ENCODE measurements at places on chromosomes 5 and 9. TPM values are rescaled to one million over a fixed set of nuclear protein-coding genes. Genes with fewer than 3 reads are reported as not detected.

DNA sequence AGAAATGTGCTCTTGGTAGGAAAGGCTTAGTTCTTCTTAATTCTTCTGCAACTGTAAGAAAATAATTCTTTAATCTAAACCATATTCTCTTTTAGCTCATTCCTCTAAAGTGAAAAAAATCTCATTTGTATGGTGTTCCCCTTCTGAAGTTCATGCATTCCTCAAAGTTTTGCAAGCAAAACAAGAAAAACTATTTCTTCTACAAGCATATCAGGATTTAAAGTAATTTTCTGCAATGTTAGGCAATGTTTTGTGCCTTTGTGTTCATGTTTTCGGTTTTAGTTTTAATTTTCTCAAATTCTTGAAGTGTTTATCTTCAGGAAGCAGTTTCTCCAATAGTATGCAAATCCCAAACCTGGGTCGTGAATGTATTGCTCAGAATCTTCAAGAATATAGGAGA is 12.7 kb upstream of the GPR21 start:
- no peak for DNase-seq

Gene TTLL11
- total RNA-seq, result 5.8 TPM

Gene CTXN3
- total RNA-seq, result not detected

Gene CCNO
- total RNA-seq, result not detected
